ENCODE measurements at places on chromosomes 6 and 20. TPM values are rescaled to one million over a fixed set of nuclear protein-coding genes. Genes with fewer than 3 reads are reported as not detected.

DNA sequence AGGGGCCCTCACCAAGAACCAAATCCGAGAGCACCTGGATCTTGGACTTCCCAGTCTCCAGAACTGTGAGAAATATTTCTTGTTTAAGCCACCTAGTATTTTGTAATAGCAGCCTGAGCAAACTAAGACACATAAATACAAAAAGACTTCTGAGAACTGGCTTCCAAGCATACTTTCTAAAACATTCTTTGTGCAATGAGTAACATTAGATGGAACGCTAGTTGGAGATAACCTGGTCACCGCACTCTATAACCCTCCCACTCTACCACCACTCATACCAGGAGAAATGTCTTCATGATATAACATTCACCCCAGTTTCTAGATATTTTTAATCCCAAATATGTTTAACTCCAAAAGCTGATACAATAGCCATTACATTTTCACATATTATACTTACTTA lies 169.5 kb upstream of the THEMIS start:
- DNase-seq = no peak

GRCh38 chr6:105087571-105088211 lies 92.1 kb downstream of the POPDC3 start:
- no peak for DNase-seq

- no peak for DNase-seq
Measured at GRCh38 chr6:19492636-19493405, 344.3 kb upstream of the ID4 start.

- DNase-seq = no peak
Measured at GRCh38 chr6:113772961-113773360, 84.2 kb upstream of the MARCKS start.

- peak; percentile 88 for DNase-seq
Measured at GRCh38 chr6:169167581-169168301, 85.9 kb downstream of the THBS2 start.

ZNF311 gene
- 0.64 TPM for total RNA-seq

PI3 gene
- total RNA-seq = not detected

- DNase-seq = no peak
Measured at GRCh38 chr20:25227317-25227831, 20.5 kb upstream of the PYGB start.

DNA sequence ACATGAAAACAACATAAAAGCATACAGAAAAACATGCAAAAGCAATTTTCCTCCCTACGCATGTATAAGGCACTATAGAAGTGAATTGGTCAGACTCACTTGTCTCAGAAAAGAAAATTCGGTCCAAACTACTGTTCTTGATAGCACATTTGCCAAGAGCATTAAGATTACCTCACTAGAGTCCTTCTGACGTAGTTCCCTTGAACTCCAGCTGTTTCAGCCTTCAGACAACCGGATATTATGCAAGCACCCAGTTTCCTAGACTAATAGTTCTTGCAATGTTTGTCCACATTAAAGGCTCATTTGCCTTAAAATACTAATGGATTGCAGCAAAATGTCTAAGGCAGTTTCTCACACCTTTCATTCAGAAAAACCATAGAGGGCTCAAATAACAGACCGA lies 2.5 kb upstream of the CASS4 start:
- DNase-seq = no peak

DNA sequence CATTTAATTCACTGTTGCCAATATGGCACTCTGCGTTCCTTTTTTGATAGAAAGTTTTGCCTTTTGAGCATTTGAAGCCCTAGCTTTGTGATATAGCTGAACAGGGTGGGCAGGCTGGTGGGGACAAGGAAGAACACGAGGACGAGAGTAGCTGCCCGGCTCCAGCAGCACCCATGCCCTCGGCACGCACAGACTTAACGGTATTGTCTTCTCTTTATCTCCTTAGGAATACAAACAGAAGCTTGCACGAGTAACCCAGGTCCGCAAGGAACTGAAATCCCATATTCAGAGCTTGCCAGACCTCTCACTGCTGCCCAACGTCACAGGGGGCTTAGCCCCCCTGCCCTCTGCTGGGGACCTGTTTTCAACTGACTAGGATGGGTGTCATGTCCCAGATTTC lies 56.0 kb downstream of the RPRD1B start:
- DNase-seq = no peak

SPDEF gene
- 0.16 TPM for total RNA-seq

SLC22A23 gene
- 23.8 TPM for total RNA-seq

All from mesenteric fat pad (tissue), 1 donor.